ENCODE measurements at places on chromosomes 5 and 9. TPM values are rescaled to one million over a fixed set of nuclear protein-coding genes. Genes with fewer than 3 reads are reported as not detected.

Gene NEUROG1
- not detected for total RNA-seq

Gene SPATA31E1
- not detected for total RNA-seq

Gene ACTBL2
- total RNA-seq: 0.45 TPM

Gene CRB2
- total RNA-seq: not detected

Gene NADK2
- 21.6 TPM for total RNA-seq

DNA sequence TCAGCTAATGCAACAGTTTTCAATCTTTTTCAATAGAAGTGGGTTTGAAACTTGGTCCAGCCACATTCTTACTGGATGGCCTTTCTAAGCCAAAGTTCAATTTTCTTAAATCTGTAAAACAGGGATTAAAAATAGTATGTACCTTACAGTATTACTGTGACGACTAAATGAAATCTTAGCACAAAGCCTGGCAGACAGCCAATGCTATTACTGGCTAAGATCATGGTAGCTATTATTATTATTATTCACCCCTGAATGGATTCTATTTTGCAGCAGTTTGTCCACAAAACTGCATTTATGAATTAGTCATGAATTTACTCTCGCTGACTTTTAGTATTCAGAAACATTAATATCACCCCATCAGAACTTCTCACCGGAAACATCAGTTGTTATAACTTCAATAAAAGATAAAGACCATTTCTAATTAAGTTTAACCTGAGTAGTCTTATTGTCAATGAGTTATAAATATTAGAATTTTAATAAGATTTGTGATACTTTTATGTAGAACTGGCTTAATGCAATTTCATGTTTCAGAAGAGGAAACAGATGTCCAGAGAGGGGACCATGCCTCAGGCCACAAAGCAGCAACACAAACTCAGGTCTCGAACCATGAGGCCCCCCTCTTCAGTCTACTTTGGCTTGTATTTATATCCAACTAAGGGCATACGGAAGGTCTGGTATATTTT lies 468.2 kb downstream of the ARHGEF28 start:
- H3K4me1 ChIP-seq: no peaks in the 10 kb centered on the region
- H3K27ac ChIP-seq: no peak overlapping the region
- no peaks in the 10 kb centered on the region for H3K27me3 ChIP-seq
- no peaks in the 10 kb centered on the region for H3K36me3 ChIP-seq

DNA sequence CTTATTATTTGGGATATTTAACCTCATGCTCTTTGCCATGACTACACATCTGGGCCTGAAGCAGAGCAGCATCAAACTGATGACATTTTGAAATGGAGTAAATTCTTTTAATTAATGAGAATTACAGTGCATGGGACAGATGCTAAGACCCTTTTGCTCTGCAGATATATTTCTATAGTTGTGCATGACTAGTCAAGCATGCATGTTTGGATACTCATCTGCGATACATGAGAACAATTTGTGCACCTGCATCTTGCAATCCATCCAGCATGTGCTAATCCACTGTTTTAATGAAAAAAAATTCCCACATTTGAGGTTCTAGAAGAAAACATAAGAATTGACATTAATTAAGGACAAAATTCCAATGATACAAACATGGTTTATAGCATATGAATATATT lies 1047.6 kb upstream of the ACO1 start:
- no peak overlapping the region for H3K27ac ChIP-seq
- H3K36me3 ChIP-seq: no peaks in the 10 kb centered on the region
- H3K27me3 ChIP-seq: no peaks in the 10 kb centered on the region
- H3K4me1 ChIP-seq: no peaks in the 10 kb centered on the region
- no peak for DNase-seq

DNA sequence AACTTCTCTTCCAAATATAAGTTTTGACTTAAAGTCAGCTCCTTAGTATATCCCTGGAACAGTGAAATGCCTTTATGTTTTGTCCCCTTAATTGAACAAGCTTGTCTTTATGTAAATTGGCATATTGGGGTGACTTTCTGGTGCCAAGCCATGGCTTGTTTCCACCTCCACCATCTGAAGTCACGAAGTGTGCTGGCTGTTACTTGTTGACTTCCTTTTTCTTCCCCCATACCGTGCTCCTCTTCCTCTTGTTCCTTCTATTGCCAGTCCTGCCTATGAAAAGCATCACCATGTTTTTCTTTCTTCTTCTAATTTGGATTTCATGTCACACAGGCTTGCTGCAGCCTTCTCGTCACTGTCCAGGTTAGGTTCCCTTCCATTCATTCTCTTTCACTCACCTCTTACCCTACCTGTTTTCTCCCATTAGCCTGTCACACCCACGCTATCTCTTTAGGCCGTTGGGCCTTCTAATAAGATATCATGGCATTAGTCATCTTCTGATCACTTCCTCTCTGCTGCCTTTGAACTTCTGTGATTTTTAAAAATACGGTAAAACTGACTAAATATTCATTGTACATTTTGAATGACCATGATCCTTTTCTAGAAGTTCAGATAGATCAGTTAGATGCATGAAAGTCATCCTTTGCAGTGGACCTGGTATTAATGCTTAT lies 48.1 kb downstream of the IQGAP2 start:
- peaks cover 17% of the 10 kb centered on the region for H3K27me3 ChIP-seq
- peaks cover 13% of the 10 kb centered on the region for H3K4me1 ChIP-seq
- H3K27ac ChIP-seq: no peak overlapping the region
- no peak for DNase-seq
- H3K4me3 ChIP-seq: no peak overlapping the region

- DNase-seq: peak; percentile 60
- H3K27me3 ChIP-seq: no peaks in the 10 kb centered on the region
- peaks cover 14% of the 10 kb centered on the region for H3K36me3 ChIP-seq
- H3K4me1 ChIP-seq: peaks cover 24% of the 10 kb centered on the region
- peak overlapping the region; percentile 68 for H3K4me3 ChIP-seq
- H3K27ac ChIP-seq: peak overlapping the region; percentile 81
These were observed 247.7 kb upstream of the ANKRD55 start for GRCh38 chr5:56480705-56481427.

DNA sequence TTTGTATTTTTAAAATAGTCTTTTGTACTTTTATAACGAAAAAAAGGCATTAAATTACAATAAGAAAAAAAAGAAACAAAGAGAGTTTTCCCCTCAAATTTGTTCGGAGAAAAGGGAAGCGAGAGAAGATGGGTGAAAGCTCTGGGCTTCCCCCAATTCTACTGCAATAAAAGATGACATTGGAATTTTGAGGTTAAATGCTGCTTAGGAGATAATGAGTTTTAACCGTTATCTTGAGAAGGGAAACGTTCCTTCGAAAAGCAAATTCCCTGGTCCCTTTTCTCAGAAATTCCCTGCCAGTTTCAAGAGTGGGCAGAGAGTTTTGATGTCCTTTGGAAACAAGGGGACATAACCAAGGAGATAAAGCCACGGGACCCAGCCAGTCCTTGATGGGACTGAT lies 18.4 kb upstream of the ERGIC1 start:
- H3K36me3 ChIP-seq: no peaks in the 10 kb centered on the region
- DNase-seq: no peak
- no peak overlapping the region for H3K27ac ChIP-seq
- H3K4me3 ChIP-seq: no peak overlapping the region
- peaks cover 19% of the 10 kb centered on the region for H3K4me1 ChIP-seq
- no peaks in the 10 kb centered on the region for H3K27me3 ChIP-seq

- H3K4me1 ChIP-seq: no peaks in the 10 kb centered on the region
- H3K36me3 ChIP-seq: no peaks in the 10 kb centered on the region
- no peaks in the 10 kb centered on the region for H3K27me3 ChIP-seq
- no peak overlapping the region for H3K4me3 ChIP-seq
- DNase-seq: no peak
These were observed 70.1 kb downstream of the MELK start for GRCh38 chr9:36642817-36643216.

GRCh38 chr9:119009249-119009648 lies 360.0 kb downstream of the BRINP1 start:
- H3K27me3 ChIP-seq: no peaks in the 10 kb centered on the region
- H3K4me3 ChIP-seq: no peak overlapping the region
- no peaks in the 10 kb centered on the region for H3K4me1 ChIP-seq
- H3K27ac ChIP-seq: no peak overlapping the region

GRCh38 chr9:80066931-80067330 lies 495.2 kb downstream of the TLE4 start:
- H3K27ac ChIP-seq: no peak overlapping the region
- H3K27me3 ChIP-seq: no peaks in the 10 kb centered on the region
- no peak for DNase-seq
- no peaks in the 10 kb centered on the region for H3K4me1 ChIP-seq
- no peak overlapping the region for H3K4me3 ChIP-seq

DNA sequence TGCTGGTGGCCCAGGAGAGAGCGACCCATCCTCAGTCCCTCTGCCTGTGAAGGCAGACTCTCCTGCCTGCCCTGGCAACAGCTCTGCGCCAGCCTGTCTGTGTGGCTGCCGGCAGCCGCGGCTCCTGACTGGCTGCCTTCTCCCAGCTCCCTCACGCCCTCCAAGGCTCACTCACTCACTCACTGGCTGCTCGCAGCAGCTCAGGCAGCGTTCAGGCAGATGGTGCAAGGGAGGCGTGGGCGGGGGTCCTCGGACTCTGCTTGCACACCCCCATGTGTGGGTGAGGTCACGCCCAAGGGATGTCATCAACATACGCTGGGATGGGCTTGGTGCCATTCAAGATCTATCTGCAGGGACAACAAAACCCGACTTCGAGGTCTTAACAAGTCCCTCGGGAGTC lies 66.7 kb downstream of the DAB2IP start:
- no peak overlapping the region for H3K4me3 ChIP-seq
- no peak overlapping the region for H3K27ac ChIP-seq
- DNase-seq: no peak
- peaks cover 45% of the 10 kb centered on the region for H3K4me1 ChIP-seq
- H3K27me3 ChIP-seq: no peaks in the 10 kb centered on the region
- H3K36me3 ChIP-seq: peaks cover 3% of the 10 kb centered on the region

DNA sequence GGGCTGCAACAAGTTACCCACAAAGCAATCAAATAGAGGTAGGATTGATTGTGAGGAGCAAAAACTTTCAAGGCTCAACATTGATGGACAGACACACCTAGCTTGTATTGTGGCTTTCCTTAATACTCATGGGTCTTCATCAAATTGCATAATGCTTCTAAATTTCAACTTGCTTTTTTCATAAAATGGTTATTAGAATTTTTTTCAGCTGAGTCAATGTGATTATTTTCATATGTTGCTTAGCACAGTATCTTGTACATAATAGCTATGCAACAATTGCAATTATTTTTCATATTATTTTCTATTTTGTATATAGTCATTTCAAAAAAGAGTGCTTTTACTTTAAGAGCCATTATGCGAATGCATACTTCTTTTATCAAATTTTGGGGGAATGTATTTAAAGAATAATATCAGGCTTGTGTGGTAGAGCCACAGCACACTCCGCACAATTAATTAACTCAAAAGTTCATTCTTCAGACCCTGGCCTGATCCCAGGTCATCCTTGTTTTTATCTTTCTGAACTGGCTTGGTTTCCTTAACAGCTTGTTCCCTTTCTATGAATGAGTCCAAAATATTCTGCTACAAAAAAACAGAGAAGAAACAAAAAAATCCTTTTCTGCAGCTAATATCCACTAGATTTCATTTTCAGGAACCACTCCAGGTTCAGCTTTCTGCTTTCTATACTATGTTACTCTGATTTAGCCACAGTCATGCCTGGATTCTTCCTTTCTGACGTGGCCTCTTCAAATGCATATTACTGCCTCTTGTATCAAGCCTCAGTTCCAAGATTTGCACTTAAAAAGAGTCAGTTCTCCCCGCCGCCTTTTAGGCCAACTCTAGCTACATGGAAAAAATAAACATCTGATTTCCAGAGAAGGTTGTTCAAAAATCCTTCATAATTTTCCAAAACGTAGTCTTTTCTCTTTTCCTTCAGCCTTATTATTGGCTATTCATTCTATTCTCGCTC lies 45.3 kb upstream of the CDH9 start:
- no peaks in the 10 kb centered on the region for H3K36me3 ChIP-seq
- no peak overlapping the region for H3K4me3 ChIP-seq
- H3K27me3 ChIP-seq: no peaks in the 10 kb centered on the region
- H3K27ac ChIP-seq: no peak overlapping the region
- DNase-seq: no peak
- no peaks in the 10 kb centered on the region for H3K4me1 ChIP-seq

DNA sequence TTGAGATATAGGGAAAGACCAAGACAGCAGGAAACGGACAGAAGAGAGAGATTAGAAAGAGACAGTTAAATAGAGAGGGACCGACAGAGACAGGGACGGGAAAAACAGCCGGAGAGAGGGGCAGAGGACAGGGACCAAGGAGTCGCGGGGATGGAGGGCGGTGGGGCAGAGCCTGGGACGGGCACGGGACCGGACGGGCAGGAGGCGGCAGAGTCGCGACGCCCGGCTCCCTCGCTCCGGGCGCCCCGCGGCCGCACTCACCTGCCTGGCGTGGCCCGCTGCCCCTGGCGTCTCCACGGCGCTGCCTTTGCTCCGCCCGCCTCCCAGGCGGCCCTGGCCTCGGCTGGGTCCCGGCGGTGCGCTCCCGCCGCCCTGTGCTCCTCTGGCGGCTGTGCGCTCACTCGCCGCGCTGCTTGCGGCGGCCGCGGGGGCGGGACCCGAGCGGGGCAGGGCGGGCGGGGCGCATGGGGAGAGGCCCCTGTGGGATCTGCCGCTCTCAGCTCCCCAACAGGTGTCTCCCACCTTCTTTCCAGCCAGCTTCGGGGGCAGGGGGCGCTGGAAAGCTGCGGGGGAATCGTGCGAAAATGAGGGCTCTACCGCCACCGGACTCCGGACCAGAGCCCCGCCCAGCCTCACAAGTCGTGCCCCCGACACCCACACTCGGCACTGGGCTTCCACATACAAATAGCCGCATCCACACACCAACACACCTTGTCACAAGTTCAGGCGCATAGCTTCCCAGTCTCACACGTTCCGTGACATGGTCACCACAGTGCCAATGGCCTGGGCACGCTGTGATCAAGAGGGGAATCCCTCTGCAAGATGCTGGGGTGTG lies at the start of gene ARID3C:
TSS of gene ARID3C (minus strand) at position 411 of the 835 bp plus-strand sequence. CDS start 1,052 bp downstream, outside the sequence.
- peak within 1 kb of the TSS; percentile 76 for H3K4me3 ChIP-seq
- peaks cover 62% of the 10 kb centered on the region for H3K27me3 ChIP-seq
- no peak for DNase-seq

- no peak overlapping the region for H3K4me3 ChIP-seq
- H3K4me1 ChIP-seq: no peaks in the 10 kb centered on the region
- H3K27me3 ChIP-seq: peaks cover 64% of the 10 kb centered on the region
- no peak overlapping the region for H3K27ac ChIP-seq
- H3K36me3 ChIP-seq: no peaks in the 10 kb centered on the region
These were observed 38.5 kb upstream of the GZMA start for GRCh38 chr5:55063899-55064298.

- H3K36me3 ChIP-seq: no peaks in the 10 kb centered on the region
- no peak for DNase-seq
- no peaks in the 10 kb centered on the region for H3K27me3 ChIP-seq
These were observed 29.4 kb upstream of the SPATA31D4 start for GRCh38 chr9:81898851-81899250.

GRCh38 chr5:119395080-119395836 lies 39.4 kb downstream of the TNFAIP8 start:
- peaks cover 34% of the 10 kb centered on the region for H3K4me1 ChIP-seq
- no peaks in the 10 kb centered on the region for H3K27me3 ChIP-seq
- H3K27ac ChIP-seq: peak overlapping the region; percentile 10
- no peak for DNase-seq
